ENCODE measurements at places on chromosomes 3 and 15.

GRCh38 chr3:100399341-100400071 lies 1.4 kb downstream of the TOMM70 start:
- DNase-seq, result no peak

- no peak for DNase-seq
Measured at GRCh38 chr3:180694321-180694720, 15.0 kb upstream of the CCDC39 start.

DNA sequence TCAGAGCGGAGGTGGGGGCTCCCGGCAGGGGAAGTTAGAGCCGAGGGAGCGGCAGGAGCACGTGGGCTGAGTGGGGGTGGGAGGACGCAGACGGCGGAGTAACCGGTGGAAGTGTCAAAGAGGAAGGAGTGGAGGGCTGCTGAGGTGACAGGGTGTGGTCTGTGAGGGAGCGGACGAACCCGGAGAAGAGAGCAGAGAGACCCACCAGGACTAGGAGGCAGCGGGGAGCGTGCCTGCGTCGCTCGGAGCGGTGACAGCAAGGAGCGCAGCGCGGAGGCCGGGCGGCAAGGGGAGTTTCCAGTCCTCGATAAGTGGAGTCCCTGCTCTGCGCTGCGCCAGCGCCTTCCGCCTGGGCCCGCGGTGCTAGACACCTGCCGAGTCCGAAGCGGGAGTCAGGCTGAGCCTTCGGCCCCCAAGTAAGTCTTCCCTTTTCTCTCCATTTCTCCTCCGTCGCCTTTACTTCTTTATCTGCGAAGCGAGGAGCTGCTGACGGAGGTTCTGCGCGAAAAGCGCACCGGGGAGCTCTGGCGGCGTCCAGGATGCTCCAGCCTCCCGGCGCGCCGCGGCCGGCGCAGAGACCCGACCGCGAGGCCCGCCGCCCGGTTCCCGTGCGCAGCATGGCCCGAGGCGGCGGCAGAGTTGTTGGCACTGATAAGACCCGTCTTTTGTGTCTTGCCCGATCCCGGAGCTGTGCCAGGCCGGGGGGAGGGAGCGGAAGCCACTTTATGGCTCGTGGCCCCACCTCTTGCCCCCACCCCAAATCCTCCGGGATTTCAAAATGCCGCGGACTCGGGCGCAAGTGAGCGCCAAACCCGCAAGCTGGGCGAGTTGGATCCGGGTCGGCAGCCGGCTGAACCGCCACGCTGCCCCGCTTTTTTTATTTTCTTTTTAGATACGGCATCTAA lies 533.0 kb upstream of the SEMA6D start:
- DNase-seq, result no peak

- no peak for DNase-seq
Measured at GRCh38 chr3:66480666-66481065, 20.2 kb downstream of the LRIG1 start.

DNA sequence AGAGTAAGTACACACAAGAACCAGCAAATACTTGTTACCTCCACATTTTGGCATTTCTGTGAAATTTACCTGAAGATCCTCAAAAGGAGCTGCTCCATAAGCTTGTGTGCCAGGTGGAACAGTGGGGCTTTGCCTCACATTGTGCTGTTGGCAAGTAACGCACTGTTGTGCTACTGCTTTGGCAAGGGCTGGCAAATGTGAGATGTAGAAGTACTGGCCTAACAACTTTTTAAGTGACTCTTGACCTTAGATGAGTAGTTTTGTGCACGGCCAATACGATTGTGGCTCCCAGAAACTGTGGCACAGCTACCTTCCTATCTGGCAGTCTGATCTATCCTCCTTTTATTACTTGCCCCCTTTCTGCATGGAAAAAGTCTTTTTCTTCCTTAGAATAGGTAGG lies 337.0 kb downstream of the KCNH8 start:
- DNase-seq, result no peak

Data from stimulated activated CD8-positive, alpha-beta memory T cell treated with anti-CD3 and anti-CD28 coated beads, Interleukin-4, amount 100 ng/mL, for 1 hour (primary cell).